ENCODE measurements at places on chromosomes 13 and 19. TPM values are rescaled to one million over a fixed set of nuclear protein-coding genes. Genes with fewer than 3 reads are reported as not detected.

GRCh38 chr19:13408889-13409518 is 97.3 kb downstream of the CACNA1A start:
- H3K4me1 ChIP-seq: no peaks in the 10 kb centered on the region
- no peak for DNase-seq
- H3K27ac ChIP-seq: no peak overlapping the region
- no peaks in the 10 kb centered on the region for H3K27me3 ChIP-seq

DNA sequence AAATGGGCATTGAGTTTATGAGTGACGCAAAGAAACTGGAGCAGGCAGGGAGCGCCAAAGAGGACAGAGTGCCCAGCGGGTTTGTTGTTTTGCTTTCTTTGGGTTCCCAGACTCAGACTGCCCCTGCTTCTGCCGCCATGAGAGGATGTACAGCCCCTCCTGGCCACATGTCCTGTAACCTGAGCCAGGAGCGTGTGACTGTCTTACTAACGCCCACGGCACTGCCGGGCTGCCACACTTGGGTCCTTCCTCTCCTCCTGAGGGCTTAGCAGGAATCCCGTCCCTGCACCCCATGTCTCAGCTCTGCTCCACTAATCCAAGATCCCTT is 80.5 kb downstream of the GPR12 start:
- no peak overlapping the region for H3K27ac ChIP-seq
- no peak for DNase-seq
- H3K27me3 ChIP-seq: no peaks in the 10 kb centered on the region
- no peaks in the 10 kb centered on the region for H3K4me1 ChIP-seq
- no peaks in the 10 kb centered on the region for H3K36me3 ChIP-seq
- no peak overlapping the region for H3K4me3 ChIP-seq

- H3K27ac ChIP-seq: peak overlapping the region; percentile 17
- DNase-seq: peak; percentile 54
- H3K4me3 ChIP-seq: no peak overlapping the region
Measured at GRCh38 chr19:3474010-3474409, 6.3 kb downstream of the SMIM24 start.

DNA sequence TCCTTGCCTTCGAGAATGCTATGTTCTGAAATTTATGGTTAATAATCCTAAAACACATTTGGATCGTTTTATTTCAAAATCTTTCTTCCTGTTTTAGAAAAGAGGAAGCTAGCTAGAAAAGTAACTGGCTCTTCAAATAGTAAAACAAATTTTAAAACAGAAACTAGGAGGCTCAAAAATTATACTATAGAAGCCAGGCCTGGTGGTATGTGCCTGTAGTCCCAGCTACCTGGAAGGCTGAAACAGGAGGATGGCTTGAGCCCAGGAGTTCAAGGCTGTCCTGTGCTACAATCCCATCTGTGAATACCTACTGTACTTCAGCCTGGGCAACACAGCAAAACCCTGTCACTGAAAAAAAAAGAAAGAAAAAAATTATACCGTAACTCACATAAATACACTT is 57.9 kb downstream of the ELF1 start:
- H3K4me1 ChIP-seq: peaks cover 24% of the 10 kb centered on the region
- no peak overlapping the region for H3K4me3 ChIP-seq
- H3K36me3 ChIP-seq: no peaks in the 10 kb centered on the region
- DNase-seq: no peak
- H3K27ac ChIP-seq: no peak overlapping the region

DNA sequence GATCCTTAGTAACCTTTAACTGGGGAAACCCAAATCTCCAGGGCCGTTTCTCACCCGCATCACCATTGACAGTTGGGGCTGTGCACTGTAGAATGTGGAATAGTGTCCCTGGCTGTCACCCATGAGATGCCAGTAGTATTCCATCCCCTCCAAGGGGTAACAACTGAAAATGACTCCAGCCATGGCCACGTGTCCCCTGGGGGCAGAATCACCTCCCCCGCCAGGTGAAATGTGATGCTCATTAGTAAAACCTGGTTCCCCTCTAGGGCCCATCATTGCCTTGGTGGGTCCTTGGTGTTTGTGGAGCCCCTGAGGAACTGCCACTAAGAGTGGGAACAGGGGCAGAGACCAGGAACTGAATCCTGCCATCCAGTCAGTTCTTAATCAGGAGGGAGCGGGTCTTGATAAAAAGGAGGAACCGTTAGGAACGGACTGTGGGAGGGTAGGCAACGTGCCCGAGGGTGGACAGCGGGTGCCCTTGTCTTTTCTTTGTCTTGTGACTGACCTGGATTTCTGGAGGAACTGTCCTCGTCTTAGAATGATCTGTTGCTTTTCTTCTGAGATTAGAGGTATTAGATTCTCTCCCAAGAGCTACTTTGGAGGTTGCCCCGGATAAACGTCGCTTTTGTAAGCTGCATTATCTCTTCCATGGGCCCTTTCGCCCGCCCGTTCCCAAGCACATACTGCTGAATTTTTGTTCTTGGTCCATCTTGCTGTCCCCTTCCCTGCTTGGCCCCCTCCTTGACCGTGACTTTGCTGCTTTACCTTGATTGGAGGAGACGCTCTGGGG is 3.5 kb downstream of the MYO9B start:
- no peak for DNase-seq
- H3K36me3 ChIP-seq: no peaks in the 10 kb centered on the region
- H3K27me3 ChIP-seq: no peaks in the 10 kb centered on the region
- H3K4me1 ChIP-seq: peaks cover 35% of the 10 kb centered on the region

GRCh38 chr19:9871626-9872338 is 36.7 kb downstream of the PIN1 start:
- H3K27ac ChIP-seq: no peak overlapping the region
- no peaks in the 10 kb centered on the region for H3K36me3 ChIP-seq
- no peak overlapping the region for H3K4me3 ChIP-seq
- H3K4me1 ChIP-seq: no peaks in the 10 kb centered on the region

DNA sequence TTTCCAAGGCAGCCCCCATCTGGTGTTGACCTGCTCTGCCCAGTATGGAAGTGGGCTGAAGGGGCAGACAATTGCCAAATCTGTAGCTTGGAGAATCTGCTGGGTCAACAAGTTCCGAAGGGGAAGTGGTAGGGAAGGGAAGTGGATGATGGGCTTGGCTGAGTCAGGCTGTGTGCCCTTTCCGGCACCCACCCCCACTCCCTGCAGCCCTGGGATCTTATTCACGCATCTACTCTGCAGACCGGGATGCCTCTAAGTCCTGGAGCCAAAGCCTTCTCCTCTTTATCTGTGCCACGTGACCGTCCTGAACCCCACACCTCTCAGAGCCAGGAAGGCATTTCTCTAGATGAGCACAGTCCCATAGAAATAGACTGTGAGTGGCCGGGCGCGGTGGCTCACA is 7.5 kb upstream of the C5AR2 start:
- H3K36me3 ChIP-seq: no peaks in the 10 kb centered on the region
- H3K27me3 ChIP-seq: no peaks in the 10 kb centered on the region
- peak; percentile 33 for DNase-seq
- H3K27ac ChIP-seq: no peak overlapping the region
- H3K4me1 ChIP-seq: no peaks in the 10 kb centered on the region

GRCh38 chr13:85373322-85373721 is 425.9 kb downstream of the SLITRK6 start:
- no peaks in the 10 kb centered on the region for H3K4me1 ChIP-seq
- no peak overlapping the region for H3K27ac ChIP-seq
- no peak overlapping the region for H3K4me3 ChIP-seq
- no peaks in the 10 kb centered on the region for H3K36me3 ChIP-seq

DNA sequence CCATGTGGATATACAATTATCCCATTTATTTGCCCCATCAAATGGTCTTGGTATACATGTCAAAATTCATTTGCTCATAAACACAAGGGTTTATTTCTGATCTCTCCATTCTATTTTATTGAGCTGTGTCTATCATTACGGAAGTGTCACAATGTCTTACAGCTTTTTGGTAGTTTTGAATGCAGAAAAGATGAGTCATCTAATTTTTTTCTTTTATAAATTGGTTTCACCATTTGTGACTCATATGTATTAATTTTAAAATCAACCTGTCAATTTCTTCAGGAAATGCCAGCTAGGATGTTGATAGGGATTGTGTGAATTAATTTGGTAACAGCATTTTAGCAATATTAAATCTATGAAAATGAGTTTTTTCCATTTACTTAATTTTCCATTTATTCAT is 2549.4 kb downstream of the PCDH9 start:
- H3K4me1 ChIP-seq: no peaks in the 10 kb centered on the region
- H3K36me3 ChIP-seq: no peaks in the 10 kb centered on the region
- H3K4me3 ChIP-seq: no peak overlapping the region
- no peak overlapping the region for H3K27ac ChIP-seq
- no peaks in the 10 kb centered on the region for H3K27me3 ChIP-seq
- DNase-seq: no peak

- H3K4me3 ChIP-seq: no peak overlapping the region
- no peaks in the 10 kb centered on the region for H3K27me3 ChIP-seq
- H3K27ac ChIP-seq: no peak overlapping the region
- no peaks in the 10 kb centered on the region for H3K4me1 ChIP-seq
- H3K36me3 ChIP-seq: peaks cover 37% of the 10 kb centered on the region
Measured at GRCh38 chr19:5083547-5083965, 114.6 kb downstream of the KDM4B start.

DNA sequence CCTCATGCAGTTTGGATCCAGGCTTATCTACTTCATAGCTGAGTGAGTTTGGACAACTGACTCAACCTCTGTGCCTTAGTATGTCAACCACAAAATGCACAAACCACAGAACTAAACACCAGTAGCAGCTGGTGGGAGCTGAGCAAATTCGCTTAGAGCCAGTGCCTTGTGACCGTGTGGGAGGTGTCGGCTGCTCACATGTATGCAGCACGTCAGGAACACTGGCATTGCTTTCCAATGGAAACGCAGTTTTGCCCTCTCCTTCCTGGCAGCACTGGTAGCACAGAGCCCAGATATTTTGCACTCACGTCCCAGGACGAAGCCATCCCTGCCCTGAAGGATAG is 8.3 kb upstream of the NTN5 start:
- no peaks in the 10 kb centered on the region for H3K27me3 ChIP-seq
- no peaks in the 10 kb centered on the region for H3K36me3 ChIP-seq
- DNase-seq: no peak
- H3K4me3 ChIP-seq: no peak overlapping the region

DNA sequence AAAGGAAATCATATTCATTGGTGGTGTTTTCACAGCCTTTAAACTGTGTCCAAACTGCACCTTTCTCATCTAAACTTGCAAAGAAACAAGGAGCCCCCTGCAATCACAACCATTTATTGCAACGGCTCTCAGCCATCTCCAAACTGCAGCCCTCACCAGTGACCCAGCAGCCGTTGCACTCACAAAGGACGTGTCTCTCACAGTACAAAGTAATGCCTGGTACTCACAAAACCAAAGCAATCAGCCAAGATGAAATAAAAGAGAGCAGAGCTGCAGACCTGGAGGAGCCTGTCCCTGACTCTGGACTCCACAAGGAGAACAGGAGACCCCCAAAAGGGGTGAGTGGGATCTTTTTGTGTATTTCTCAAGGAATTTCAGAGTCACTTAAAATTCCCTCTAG is 20.2 kb upstream of the CEACAM21 start:
- no peaks in the 10 kb centered on the region for H3K36me3 ChIP-seq
- H3K4me3 ChIP-seq: no peak overlapping the region
- H3K27ac ChIP-seq: peak overlapping the region; percentile 8
- H3K27me3 ChIP-seq: peaks cover 57% of the 10 kb centered on the region

- no peaks in the 10 kb centered on the region for H3K36me3 ChIP-seq
- peak; percentile 31 for DNase-seq
- H3K27me3 ChIP-seq: peaks cover 52% of the 10 kb centered on the region
- H3K4me1 ChIP-seq: peaks cover 10% of the 10 kb centered on the region
- no peak overlapping the region for H3K27ac ChIP-seq
- no peak overlapping the region for H3K4me3 ChIP-seq
Measured at GRCh38 chr19:2726904-2727639, 5.9 kb upstream of the DIRAS1 start.

DNA sequence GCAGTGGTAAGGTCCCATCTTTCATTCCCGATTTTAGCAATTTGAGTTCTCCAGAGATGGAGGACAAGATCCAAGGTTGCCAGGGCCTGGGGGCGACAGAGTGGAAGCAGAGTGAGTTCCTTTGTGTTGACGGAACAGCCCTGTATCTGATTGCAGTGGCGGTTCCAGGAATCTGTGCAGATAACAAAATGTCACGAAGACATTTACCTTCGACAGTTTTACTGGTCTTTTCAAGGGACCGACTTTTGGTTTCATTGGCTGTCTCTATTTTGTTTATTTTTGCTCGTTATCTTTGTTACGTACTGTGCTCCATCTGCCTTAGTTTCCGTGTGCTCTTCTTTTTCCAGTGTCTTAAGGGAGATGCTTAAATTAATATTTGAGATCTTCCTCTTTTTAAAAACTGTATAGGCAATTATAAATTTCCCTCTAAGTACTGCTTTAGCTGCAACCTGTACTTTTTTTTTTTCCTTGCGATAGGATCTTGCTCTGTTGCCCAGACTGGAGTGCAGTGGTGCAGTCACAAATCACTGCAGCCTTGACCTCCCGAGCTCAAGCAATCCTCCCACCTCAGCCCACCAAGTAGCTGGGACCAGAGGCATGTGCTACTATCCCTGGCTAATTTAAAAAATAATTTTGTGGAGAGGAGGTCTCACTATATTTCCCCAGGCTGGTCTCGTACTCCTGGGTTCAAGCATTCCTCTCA is 23.2 kb downstream of the KDM4B start:
- DNase-seq: no peak
- no peaks in the 10 kb centered on the region for H3K36me3 ChIP-seq

DNA sequence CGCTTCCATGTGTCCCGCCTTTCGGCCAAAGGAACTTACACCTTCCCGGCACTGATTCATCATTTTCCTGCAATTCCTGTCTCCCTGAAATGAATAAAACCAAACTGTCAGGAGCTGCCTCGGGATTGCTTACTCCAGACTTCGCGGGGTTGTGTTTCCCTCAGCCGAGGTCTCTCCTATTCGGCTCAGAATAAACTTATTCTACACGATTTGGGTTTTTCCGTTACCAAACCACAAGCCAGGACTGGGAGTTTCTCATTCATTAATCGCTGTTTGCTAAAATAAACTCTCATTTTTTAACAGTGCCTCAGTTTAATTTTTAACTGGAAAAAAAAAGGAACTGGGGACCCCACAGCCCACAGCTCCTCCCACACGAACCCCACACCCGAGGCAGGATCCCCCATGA is 667 bp downstream of the ZNF878 start:
- peaks cover 16% of the 10 kb centered on the region for H3K4me1 ChIP-seq
- H3K27ac ChIP-seq: peak overlapping the region; percentile 81

Gene GATAD2A
- total RNA-seq: 102 TPM

Gene PDE4C
- total RNA-seq: 18.3 TPM

Gene PSG2
- not detected for total RNA-seq

Gene GSX1
- total RNA-seq: not detected

Gene MED25
- total RNA-seq: 26.9 TPM
